ENCODE measurements at places on chromosomes 7 and 10.

- DNase-seq, result no peak
These were observed 8.8 kb downstream of the PARP12 start for GRCh38 chr7:140053812-140054539.

DNA sequence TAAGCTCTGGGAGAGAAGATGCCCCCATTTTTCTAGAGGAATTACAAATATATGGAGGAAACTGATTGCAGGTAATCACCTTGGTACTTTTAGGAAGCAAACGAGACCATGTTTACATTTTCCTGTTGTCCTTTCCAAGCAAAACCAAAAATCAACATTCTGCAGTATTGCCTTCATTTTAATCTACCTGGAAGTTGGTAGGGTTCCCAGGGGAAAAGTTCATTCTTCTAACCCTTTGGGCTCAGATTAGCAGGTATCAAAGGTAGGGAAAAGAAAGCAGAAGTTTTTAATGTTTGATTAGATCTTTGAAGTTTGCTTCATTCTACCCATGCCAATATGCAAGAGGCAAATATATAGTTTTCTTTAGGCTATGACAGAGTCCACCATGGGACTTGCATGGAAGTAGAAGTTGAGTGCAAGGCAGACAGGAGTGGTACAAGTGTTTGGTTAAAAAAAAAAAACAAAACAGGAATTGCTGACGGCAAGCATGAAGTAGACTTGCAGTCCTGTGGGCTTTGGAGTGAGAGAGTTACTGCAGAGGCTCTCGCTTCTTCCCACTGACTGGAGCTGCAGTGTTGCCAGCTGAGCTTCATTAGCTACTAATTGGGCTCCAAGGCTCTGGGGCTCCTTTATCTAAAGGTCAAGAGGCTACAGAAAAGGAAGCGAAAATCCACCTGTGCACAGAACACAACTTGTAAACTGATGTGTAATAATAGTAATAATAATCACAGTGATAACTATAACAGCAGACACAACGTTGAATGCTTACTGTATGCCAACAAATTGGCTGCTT is 28.9 kb upstream of the ASAH2 start:
- DNase-seq, result no peak

DNA sequence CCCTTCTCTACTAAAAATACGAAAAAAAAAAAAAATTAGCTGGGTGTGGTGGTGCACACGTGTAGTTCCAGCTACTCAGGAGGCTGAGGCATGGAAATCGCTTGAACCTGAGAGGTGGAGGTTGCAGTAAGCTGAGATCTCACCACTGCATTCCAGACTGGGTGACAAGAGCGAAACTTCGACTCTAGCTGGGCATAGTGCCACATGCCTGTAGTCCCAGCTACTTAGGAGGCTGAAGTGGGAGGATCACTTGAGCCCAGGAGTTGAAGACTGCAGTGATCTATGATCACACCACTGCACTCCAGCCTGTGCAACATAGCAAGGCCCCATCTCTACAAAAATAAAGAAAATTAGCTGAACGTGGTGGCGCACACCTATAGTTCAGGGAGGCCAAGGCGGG is 1.2 kb upstream of the SPACDR start:
- DNase-seq, result no peak

GRCh38 chr7:152752200-152752912 is 7.2 kb upstream of the ACTR3B start:
- no peak for DNase-seq

GRCh38 chr10:105138358-105138757 is 497.3 kb downstream of the SORCS3 start:
- DNase-seq, result no peak

- DNase-seq, result no peak
These were observed 175.0 kb downstream of the CYP26A1 start for GRCh38 chr10:93248583-93249227.

DNA sequence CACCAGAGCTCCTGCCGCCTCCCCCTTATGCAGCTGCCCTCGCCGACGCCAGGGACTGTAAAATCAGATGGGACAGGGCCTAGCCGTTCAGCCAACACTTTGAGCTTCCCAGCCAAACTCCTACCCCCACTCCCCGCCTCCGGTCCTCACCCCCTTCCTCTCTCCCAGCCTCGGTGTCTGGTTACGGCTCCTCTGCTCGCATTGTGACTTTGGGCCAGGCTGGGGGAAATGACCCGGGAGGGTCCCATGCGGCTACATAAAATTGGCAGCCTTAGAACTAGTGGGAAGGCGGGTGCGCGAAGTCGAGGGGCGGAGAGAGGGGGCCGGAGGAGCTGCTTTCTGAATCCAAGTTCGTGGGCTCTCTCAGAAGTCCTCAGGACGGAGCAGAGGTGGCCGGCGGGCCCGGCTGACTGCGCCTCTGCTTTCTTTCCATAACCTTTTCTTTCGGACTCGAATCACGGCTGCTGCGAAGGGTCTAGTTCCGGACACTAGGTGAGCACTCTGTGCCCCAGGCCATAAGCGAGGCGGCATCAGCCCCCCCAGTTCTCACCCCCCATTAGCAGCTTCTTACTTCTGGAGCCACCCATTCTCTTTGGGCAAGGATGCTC is at the start of gene KAZALD1:
KAZALD1 (plus strand) TSS at position 366 of the 608 bp plus-strand sequence. CDS start 604 bp downstream, outside the sequence.
- no peak for DNase-seq

- DNase-seq, result no peak
These were observed 8.0 kb downstream of the SEMA3E start for GRCh38 chr7:83640731-83641537.

- DNase-seq, result no peak
These were observed 23.2 kb downstream of the ZNF503 start for GRCh38 chr10:75378379-75378778.

- DNase-seq, result no peak
These were observed 323.2 kb downstream of the NEBL start for GRCh38 chr10:20573924-20574323.

DNA sequence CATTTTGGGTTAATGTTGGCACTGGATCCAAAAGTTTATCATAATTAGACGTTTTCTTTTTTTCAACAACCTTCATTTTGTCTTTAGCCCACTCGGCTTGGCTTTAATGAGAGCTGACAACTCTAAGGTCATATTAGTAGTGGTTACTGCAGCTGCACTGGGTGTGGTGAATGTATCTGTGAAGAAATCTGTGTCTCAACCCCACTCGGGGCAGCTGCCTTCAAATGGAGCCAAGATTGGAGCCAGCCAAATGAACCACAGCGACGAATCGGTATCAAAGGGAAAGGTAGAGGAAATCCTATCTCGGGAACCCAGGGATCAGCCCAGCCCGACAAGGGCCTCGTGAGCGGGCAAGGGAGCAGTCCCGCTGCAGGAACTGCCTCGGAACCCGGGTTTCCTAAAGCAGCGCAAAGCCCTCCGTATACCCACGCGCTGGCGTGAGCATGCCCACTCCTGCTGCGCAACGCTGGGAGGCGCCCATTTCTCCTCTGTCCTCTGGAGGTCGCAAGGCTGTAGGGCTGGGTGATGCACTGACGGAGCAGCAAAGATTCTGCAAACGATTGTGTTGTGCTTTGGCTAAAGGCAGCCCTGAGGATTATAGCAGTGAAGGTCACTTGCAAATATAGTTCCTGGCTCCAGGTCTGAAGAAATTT is 98.7 kb upstream of the MBL2 start:
- no peak for DNase-seq

- DNase-seq, result no peak
These were observed 23.0 kb upstream of the IGFBP3 start for GRCh38 chr7:45944058-45944457.

GRCh38 chr10:7501157-7501556 is 90.3 kb upstream of the SFMBT2 start:
- no peak for DNase-seq

DNA sequence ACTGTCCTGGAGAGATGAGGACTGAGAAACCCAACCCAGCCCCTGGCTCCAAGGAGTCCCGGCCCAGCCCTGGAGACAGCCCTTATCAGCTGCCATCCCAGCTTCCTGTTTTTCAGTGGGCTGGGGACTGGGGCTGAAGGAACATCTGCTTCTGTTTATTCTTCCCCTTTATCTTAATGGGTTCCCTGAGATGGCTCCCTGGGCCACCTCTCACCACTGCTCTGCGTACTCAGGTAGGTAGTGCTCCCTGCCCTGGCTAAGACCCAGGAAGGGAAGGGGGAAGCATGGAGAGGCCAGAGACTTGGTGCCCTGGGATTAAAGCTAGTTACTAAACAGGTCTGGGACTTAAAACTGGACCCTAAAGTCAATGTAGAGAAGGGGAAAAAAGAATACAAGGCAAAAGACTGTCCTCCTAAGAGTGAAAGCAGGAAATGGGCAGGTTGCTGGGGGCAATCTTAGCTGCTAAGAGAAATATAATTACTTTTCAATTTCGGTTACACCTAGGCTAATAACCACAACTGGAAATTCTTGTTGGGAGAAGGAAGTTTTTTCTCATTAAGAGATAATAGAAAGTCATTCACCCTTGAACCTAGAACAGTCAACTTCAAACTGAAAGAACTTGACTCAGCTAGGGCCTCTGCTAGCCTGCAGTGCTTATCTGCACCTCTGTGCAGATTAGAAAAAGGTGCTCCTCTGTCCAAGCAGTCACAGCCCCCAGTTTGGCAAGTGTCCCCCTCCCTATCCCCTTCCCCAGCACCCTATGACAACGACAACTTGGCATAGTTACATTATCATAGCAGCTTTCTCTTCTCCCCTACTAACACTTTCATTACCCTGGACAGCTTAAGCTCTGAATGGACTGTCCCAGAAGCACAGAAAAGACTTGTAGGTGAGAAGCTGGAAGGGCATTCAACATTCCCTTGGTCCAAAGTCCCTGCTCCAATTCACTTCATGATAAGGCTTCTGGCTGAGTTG is 65.6 kb upstream of the KDM7A start:
- no peak for DNase-seq

DNA sequence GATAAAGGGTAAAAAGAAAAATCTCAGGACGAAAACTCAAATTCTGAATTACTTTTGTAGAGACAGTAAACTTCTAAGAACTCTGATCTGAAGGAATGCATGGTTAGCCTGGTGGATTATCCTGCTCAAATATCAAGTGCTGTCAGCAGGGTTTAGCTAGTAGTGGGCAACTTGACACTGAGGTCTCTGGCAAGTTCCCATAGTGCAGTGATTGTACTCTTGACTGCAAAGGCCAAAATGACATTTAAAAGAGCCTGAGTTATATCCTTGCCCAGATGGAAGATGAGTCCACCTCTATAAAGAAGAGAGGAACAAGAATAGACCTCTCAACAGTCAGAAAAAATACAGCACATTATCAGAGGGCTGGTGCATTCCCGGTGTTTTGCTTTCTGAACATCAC is 304.5 kb upstream of the IMMP2L start:
- DNase-seq, result no peak

- no peak for DNase-seq
These were observed 10.2 kb upstream of the MACC1 start for GRCh38 chr7:20227291-20227795.

- no peak for DNase-seq
These were observed 432.7 kb downstream of the DPP6 start for GRCh38 chr7:154484943-154485342.

DNA sequence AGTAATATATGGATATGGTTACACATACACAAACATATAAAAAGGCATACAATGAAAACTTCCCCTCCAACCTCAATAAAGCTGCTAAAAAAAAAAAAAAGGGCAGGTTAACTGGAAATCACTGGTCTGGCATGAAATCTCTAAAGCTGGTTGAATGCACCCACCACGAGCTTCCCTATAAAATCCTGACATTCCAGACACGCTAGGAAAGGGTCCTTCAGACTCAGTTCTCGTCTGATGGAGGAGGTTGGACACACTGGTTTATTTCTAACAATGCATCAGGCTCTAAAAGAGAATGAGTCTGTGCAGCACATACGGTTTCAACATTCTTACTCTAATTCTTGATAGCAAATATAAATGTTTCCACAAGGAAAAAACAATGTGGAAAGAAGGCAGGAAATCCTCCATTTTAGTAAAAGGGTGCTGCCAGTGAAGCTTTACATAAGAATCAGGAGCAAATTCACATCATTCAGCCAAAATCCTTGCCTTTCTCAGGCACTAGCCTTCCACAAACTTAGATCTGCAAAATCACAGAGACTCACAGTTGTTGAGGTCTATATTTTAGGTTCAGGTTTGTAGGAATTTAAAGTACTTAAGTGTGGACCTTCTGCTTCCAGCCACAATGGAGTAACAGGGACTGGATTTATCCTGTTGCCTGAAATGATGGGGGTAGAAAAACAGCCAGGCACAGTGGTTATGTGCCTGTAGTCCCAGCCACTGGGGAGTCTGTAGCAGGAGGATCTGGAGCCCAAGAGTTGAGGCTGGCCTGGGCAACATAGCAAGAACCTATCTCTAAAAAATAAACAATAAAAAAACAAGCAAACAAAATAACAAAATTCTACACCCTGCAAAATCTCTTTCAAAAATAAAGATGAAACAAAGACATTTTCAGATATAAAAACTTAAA is 73.5 kb downstream of the CYTH3 start:
- no peak for DNase-seq

DNA sequence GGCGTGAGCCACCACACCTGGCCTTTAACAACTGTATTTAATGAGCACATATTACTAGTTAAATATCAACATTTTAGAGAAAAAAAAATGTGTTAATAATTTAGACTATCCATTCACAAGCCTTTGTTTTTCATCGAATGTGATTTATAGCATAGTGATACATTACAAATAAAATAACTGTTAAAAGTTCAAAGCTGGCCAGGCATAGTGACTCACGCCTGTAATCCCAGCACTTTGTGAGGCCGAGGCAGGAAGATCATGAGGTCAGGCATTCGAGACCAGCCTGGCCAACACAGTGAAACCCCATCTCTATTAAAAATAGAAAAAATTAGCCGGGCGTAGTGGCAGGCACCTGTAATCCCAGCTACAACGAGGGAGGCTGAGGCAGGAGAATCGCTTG is 72.7 kb downstream of the HACD1 start:
- DNase-seq, result no peak

DNA sequence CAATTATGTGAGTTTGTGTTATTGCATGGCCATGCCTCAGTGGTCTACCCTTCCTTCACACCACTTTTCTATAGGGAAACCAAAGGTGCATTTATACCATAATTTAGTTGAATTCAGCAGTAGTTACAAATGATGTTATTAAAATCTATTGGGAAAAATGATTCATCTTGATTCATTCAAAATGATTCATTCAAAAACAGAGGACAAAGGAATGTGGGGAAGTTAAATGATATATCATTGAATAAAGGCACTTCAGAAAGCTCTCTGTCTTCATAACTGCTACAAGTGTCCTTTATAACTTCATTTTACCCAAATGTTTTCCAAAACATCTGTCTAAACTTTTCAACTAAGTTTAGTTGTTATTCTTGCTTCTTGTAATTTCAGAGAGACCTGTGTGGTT is 722.9 kb downstream of the GRM8 start:
- no peak for DNase-seq

- DNase-seq, result no peak
These were observed 8.8 kb downstream of the CAPZA2 start for GRCh38 chr7:116871061-116871700.

DNA sequence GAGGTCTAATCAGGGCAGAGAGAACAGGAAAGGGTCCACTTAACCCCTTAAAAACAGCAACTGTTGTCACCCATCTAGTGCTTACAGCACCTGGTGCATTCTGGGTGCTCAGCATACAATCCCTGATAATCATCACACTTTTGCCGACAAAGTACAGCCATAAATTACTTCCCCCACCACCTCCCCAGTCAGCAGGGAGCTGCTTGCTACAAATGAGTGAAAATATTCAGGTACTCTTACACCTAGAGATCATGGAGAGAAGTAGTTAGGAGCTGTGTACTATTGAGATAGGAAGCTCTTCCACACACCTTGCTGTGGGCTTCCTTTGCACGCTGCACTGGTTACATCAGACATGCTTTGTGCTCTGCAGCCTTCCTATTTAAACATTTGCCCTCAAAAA is 723.5 kb upstream of the GALNT17 start:
- DNase-seq, result no peak

- DNase-seq, result no peak
These were observed 37.8 kb upstream of the COMMD3 start for GRCh38 chr10:22278441-22278782.
